ENCODE measurements at places on chromosomes 16 and 17. TPM values are rescaled to one million over a fixed set of nuclear protein-coding genes. Genes with fewer than 3 reads are reported as not detected.

The PRSS21 gene
- not detected for polyA plus RNA-seq

The CCL16 gene
- polyA plus RNA-seq = 0.36 TPM

- DNase-seq = no peak
These were observed 71.7 kb downstream of the SHCBP1 start for GRCh38 chr16:46549477-46549876.

GRCh38 chr17:17822189-17822588, 14.6 kb downstream of the SREBF1 start:
- no peak for DNase-seq
